ENCODE measurements at places on chromosomes 4 and X.
A peak's percentile ranks its signal among the peaks of the same experiment; 100 is the strongest.

DNA sequence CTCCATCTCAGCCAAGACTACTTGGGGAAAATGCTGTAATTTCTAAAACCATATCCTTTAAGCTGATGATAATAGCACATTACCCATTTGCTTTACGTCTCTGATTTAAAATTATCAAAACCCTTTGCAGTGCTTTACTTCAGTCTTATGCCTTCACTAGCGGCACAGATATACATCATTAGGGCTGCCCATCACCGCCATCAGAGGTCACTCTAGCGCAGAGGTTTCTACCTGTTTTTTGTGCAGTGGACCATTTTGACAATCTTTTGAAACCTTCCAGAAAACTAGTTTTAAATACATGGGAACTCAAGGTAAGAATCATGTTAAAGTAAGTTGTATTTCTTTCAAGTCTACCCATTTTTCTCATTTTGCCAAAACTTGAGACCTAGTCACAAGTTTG is 592.5 kb downstream of the PPARGC1A start:
- no peak for DNase-seq

DNA sequence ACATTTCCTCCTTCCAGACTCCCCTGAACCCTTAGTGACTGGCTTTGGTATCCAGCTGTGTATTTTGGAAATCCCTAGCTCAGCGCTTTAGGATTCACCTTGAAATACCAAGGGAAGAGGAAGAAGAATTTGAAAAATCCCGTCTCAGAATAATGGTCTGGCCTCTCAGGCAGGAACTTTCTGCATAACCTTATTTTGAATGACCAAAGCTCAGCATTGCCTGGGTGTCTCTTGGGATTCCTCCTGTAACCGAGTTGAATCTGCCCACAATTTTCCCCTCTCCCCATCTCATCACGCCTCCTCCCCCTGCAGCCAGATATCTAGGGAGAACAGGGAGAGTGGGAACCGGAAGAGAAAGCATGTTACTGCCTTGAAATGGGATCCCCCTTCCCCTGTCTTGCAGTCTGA is 116.2 kb downstream of the SMIM20 start:
- DNase-seq = no peak

DNA sequence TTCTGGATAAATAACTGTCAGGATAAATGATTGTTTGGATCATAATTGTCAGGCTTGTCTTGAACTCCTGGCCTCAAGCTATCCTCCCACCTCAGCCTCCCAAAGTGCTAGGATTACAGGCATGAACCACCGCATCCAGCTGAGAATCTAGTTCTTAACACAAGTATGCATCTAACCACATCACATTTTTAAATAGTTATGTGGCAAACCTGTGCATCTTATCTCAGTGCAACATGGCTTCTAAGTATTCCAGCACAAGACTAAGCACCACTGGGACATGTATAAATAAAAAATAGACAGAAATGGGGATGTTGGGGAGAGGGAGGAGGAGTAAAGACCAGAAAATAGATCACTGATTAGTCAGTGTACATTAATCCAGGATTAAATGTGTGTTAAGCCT is 74.7 kb upstream of the TBL1X start:
- DNase-seq = no peak

- DNase-seq = peak; percentile 41
Measured at GRCh38 chr4:148112231-148112982, 329.8 kb downstream of the NR3C2 start.

DNA sequence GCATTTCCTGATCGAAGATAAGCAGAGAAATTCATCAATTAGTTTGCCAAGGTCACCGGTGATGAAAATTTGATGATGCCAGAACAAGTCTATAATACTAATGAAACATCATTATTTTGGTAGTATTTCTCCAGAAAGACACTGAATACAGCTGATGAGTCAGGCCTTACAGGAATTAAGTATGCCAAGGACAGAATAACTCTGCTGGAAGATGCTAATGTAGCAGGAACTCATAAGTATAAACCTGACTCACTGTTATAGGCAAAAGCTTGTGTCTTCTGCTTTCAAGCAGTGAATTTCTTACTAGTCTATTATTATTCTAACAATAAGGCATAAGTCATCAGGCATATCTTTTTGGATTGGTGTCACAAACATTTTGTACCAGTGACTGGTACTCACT is 1825.1 kb upstream of the IGFBP7 start:
- no peak for DNase-seq

GRCh38 chr4:156194896-156195295 is 241.2 kb upstream of the CTSO start:
- DNase-seq = no peak

DNA sequence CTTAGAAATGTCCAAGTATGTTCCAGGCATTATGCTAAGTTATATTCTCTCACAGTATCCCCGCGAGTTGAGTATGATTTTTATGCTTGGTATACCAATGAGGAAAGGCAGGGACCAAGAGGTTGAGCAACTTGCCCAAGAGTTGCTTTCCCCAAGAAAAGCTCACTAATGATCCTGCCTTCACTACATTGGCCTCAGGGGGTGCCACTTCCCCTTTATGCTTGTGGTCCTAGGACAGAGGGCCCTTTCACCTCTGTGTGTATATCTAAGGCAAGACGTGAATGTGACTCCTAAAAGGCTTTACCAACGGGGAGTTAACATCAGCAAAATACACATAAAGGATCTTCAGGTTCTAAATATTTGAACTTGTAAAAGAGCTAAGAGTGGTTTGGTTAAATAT is 164.4 kb upstream of the CPEB2 start:
- no peak for DNase-seq

- DNase-seq = no peak
Measured at GRCh38 chr4:114860786-114861185, 252.6 kb downstream of the NDST4 start.

GRCh38 chr4:186669159-186669731 is 54.4 kb downstream of the FAT1 start:
- no peak for DNase-seq

GRCh38 chr4:169116270-169116901 is 106.3 kb upstream of the CBR4 start:
- DNase-seq = no peak

- DNase-seq = no peak
Measured at GRCh38 chrX:87901060-87901459, 383.5 kb downstream of the KLHL4 start.

DNA sequence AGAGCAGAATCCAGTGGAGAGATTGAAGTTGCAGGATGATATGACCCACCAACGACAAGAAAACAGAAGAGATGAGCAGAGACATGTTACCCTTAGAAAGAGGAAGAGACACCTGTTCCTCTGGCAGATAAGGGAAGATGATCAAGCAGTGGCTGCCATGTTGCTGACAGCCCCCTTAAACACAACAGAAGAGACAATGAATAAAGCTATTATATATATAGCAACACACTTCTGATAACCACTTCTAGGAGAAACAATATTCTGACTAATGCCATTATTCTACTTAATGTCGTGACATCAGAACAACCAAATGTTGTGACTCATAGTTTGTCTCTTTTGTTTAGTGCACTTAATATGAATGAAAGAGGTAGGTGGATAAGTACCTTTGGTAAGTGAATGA is 44.9 kb downstream of the SH3RF1 start:
- no peak for DNase-seq

GRCh38 chr4:24209906-24210305 is 320.1 kb upstream of the PPARGC1A start:
- DNase-seq = peak; percentile 51

GRCh38 chr4:23932186-23932585 is 42.3 kb upstream of the PPARGC1A start:
- no peak for DNase-seq

DNA sequence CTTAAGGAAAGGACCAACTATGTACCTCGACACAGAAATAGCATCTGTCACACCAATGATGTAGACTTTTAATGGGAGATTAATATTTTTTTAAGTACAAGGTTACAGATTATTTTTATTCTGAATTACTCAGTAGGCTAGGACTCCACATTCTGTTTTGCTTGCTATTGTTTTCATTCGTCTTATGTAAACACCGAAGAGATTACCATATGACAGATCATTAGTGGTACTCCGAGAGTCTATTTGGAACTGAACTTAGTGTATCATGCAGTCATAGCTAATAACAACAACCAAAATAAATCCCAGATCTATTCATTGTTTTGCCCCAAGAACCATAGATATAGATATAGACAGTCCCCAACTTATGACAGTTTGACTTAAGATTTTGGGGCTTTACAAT is 139.7 kb upstream of the SPRY1 start:
- no peak for DNase-seq

- DNase-seq = no peak
Measured at GRCh38 chrX:104707572-104707971, 141.6 kb downstream of the IL1RAPL2 start.

DNA sequence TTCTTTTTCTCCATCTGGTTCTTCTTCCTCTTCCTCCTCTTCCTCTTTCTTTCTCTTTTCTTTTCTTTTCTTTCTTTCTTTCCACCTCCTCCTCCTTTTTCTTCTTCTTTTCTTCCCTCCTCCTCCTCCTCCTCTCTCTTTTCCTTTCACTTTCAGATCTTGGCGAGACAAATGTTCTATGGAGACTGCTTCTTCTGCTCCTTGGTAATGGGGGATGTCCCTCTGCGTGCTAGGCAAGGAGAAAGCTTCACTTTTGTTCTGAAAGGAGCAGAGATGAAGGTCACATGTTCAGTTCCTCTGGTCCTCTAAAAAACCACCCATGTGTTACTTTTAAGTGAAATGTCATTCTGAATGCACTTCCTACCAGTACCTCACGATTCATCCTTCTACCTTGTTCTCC is 33.2 kb downstream of the NBDY start:
- no peak for DNase-seq

GRCh38 chr4:43048570-43048969 is 156.1 kb downstream of the GRXCR1 start:
- no peak for DNase-seq

GRCh38 chr4:130183766-130184165 is 1087.8 kb downstream of the C4orf33 start:
- DNase-seq = no peak

- DNase-seq = no peak
Measured at GRCh38 chr4:100555611-100556337, 38.0 kb upstream of the EMCN start.

DNA sequence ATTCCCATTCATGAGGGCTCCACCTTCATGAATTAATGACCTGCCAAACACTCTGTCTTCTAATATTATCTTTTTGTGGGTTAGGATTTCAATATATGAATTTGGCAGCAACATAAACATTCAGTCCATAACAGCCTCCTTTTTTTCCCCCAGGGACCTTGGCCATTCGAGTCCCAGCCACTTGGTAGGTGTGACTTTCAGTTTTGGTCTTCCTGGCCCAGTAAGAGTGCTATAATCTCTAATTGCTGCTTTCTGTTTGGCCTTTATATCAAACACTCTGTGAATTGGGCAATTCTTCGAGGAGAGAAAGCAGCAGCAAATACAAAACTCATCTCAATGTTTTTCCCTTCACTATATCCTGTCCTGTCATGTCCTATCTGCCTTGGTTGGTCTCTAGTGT is 12.4 kb upstream of the RADX start:
- no peak for DNase-seq

DNA sequence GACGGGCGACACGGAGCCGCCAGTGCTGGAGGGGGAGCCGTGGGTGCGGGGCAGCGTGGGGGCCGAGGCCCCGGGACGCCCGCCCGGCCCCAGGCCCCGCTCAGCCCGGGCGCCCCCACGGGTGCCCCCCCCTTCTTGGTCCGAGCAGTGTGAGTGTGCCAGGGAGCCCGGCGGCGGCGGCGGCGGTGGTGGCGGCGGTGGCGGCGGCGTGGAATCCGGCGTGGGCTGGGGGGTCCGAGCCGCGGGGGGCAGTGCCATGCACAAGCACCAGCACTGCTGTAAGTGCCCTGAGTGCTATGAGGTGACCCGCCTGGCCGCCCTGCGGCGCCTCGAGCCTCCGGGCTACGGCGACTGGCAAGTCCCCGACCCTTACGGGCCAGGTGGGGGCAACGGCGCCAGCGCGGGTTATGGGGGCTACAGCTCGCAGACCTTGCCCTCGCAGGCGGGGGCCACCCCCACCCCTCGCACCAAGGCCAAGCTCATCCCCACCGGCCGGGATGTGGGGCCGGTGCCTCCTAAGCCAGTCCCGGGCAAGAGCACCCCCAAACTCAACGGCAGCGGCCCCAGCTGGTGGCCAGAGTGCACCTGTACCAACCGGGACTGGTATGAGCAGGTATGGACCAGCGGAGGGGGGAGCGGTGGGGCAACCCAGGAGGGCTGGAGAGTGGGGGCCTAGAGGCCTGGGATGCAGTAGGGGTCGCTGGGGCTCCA is 466 bp downstream of the DLG3 start:
- no peak for DNase-seq

All from epithelial cell of proximal tubule (primary cell).